ENCODE measurements at places on chromosomes 2 and 18.

DNA sequence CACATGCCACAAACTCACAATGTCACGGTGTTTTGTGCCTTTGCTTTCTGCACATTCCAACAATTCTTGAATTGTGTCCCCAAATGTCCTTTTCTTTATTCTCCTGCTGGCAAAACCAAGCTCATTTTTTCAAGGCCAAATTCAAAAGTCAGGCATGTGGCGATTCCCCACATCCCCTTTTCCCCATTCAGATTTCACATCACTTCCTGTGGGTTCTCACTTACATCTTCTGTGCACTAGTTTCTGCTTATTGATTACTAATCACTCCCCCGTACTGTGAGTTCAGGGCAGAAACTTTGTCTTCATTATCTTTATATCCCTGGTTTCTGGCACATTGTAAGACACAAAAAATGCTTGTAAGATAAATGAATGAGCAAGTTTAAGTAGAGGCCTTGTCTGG, 69.2 kb downstream of the AP1S3 start:
- no peak for DNase-seq

DNA sequence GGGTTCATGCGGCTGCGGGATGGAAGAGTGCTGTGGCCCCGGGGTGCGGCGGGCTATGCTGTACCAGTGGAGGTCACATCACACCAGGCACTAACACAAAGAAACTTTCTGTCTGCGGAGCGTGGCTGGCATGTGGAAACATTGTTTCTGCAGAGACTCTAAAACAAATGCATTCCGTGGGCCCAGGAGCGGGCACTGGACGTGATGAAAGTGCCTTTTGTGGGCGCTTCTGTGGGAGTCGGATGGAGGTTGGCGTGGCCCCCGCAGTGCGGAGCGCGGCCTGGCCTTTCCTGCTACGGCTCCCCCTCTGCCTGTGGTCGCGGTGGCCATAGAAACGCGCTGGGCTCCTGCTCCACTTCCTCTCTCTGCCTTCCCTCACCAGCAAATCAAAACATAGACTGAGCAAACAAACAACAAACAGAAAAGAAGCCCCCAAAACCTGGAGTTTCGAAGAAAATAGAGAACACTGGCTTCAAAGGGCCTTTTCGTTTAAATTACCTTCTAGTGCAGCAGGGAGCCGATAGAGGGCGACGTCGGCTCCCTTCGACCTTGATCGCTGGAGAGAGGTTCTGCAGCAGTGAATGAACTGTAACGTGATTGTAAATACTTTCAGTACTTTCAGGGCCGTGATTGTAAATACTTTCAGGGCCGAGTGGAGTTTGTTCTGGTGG, 51.4 kb downstream of the KIF5C start:
- DNase-seq = peak; percentile 47

- DNase-seq = no peak
These were observed 6.7 kb upstream of the ATG16L1 start for GRCh38 chr2:233244818-233245217.

DNA sequence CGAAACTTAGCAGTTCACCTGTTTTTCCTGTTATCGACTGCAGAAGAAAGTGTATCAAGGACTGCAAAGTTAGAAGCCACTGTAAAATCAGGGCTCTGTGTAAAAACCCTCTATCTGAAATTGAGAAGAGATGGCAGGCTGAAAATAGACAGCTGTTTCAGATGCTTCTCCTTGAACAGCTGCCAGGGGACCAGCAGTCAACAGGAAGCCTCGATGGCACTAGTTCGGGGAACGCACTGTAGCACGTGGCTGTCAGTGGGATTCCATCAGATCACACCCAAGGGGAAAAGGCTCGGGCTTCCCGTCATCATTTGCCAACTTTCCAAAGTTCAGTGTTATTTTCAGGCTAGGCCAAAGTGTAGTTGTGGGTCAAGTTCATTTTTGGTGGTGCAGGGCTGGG, 316.9 kb downstream of the TXNL1 start:
- DNase-seq = no peak

DNA sequence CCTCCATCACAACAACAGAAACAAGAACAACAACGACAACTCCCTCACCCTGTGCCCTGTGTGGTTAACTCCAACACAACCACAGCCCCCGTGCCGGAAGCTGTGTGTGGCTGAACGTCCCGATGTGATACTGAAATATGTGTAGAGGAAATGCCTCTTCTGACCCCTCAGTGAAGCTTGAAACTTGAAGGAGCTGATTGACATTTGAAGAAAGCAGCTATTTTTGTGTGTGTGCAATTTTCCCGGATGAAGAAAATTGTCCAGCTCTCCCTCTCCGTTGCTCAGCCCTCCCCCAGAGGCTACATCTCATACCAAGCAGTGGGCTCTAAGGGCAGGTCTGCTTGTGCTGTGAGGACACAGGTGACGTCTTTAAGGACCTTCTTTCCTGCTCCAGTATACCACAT, 173.8 kb downstream of the ICOS start:
- no peak for DNase-seq

- no peak for DNase-seq
These were observed 234.2 kb downstream of the TTC32 start for GRCh38 chr2:19667536-19667949.

DNA sequence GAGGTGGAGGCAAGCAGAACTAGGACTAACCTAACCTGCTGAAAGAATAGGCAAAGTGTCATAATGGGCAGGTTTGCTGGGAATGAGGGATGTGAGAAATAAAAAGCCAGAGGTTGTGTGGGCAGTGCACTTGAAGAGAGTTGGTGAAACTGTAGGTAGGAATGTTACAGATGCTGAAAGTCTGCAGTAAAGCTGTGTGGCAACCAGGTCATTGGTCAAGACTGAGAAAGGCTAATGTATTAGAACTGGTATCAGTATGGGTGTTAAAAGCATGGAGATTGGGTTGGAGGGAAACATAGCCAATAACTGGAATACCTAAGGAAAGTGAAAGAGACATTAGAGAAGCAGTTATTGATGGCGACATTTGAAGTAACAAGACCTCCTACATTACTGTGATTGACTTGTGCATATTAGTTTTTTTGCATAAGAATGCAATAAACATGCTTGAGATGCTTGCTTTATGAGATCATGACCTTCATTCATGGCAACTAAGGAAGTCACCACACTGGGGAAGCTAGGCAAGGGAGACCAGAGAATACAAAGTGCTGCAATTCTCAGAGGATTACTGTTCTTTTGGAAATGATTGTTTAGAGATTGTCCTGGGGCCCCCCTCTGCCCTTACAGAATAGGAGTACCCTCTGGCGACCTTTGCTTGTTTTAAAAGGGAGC, 11.8 kb downstream of the GULP1 start:
- DNase-seq = no peak

DNA sequence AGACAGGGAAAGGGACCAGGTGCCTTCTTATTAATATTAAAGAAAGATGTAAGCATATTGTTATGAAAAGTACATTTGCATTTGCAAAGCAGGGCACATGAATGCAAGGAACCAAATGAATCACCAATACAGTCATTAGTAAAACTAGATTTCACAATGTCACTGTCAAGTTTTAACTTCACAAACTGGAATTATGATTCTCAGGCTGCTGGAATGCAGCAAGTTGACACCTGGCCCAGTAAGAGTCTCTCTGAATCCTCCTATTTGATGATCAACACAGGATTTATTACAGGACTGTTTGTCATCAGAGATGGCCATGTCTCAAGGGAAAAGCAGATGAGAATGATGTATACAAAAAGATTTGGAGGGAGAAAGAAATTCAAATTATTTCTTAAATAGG, 72.9 kb upstream of the STK39 start:
- DNase-seq = no peak

DNA sequence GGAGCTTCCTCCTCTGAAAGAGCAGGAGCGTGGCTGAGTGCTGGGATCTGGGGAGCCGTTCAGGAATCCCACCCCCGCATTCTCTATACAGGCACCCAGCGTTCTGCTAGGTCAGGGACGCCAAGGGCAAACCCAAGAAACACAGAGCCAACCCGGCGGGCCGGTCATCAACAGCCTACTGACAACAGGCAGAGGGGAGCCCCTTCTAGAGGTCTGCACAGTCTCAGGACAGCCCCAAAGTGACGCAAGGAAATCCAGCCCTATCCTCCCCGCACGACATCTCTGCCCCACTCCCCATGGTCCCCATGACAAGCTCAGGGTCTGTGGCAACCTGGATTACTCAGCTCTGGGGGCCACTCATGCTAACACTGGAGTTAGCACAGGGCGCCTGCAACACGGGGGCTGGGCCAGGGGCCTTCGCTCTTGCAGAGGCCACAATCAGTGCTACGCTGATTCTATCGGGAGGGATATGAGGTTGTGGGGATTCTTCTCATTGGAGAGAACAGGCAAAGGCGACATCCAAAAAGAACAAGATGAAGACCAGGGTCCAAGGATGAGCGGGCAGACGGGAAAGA, 81.6 kb downstream of the PXDN start:
- no peak for DNase-seq

DNA sequence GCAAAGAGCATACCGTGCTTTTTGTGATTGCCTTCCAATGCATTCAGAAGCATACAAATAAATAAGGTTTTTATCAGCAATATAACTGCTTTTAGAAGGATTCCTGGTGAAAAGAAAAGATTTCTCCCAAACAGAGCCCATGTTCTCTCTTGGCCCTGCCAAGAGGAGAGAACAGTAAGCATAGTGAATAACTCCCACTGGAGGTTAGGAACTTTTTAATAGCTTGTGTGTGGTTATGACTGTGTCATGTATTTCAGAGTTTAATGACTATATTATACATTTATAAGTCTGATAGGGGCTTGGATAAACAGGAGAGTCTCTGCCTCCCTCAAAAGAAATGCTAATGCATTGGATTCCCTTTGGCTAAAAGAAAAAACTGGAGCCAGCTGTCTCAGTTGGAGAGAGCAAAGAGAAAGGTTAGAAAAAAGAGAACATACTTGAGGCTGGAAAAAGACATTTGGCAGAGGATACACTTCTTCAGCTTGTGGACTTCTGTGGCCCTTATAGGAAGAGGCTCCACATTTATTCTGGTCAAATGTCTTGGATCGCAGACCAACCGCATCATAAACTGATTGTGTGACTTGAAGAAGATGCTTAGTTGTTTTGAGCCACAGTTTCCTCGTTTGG, 63.0 kb upstream of the SPRED2 start:
- DNase-seq = no peak

- peak; percentile 28 for DNase-seq
These were observed 30.9 kb upstream of the REEP1 start for GRCh38 chr2:86368161-86368824.

GRCh38 chr18:6885992-6886796, 156.7 kb downstream of the ARHGAP28 start:
- peak; percentile 61 for DNase-seq

DNA sequence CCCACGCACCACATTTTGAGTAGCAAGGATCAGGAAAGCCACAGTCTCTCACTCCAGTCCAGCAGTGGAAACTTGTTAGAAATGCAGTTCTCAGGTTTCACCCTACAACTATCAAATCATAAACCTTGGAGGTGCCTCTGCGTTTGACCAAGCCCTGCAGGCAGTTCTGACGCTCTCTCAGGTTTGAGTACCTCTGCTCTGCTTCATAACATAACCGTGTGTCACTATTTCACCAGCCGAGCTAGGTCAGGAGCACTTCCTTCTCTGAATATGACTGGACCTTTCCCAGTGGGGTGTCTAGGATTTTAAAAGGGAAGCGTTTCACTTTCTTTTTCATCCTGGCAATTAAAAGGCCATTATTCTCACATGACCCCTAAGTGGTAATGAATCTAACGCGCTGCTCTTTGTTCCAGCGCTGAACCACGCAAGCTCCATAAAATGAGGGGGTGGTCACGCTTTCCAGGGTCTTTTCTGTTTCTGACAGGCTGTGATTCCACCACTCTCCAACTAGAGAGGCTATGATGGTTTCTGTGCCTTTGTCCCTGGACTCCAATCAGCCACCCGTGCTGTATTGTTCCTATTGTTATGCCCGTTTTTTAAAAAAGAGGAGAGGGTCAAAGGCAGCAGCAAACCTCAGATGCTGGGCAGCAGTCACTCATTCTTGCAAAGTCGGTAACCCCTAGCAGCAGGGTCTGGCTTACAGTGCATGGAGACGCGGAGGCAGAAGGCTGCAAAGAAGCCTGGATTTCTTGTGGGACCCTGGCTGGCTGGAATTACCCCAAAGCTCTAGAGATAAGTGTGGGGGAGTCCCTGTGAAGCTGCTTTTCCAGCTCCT, 75.2 kb upstream of the CTNNA2 start:
- no peak for DNase-seq

- DNase-seq = no peak
These were observed 104.5 kb downstream of the SNTG2 start for GRCh38 chr2:1055014-1055595.

- DNase-seq = peak; percentile 87
These were observed 118.2 kb downstream of the SPTBN1 start for GRCh38 chr2:54574107-54574859.

- DNase-seq = no peak
These were observed 64.7 kb upstream of the MGAT5 start for GRCh38 chr2:134189009-134189720.

DNA sequence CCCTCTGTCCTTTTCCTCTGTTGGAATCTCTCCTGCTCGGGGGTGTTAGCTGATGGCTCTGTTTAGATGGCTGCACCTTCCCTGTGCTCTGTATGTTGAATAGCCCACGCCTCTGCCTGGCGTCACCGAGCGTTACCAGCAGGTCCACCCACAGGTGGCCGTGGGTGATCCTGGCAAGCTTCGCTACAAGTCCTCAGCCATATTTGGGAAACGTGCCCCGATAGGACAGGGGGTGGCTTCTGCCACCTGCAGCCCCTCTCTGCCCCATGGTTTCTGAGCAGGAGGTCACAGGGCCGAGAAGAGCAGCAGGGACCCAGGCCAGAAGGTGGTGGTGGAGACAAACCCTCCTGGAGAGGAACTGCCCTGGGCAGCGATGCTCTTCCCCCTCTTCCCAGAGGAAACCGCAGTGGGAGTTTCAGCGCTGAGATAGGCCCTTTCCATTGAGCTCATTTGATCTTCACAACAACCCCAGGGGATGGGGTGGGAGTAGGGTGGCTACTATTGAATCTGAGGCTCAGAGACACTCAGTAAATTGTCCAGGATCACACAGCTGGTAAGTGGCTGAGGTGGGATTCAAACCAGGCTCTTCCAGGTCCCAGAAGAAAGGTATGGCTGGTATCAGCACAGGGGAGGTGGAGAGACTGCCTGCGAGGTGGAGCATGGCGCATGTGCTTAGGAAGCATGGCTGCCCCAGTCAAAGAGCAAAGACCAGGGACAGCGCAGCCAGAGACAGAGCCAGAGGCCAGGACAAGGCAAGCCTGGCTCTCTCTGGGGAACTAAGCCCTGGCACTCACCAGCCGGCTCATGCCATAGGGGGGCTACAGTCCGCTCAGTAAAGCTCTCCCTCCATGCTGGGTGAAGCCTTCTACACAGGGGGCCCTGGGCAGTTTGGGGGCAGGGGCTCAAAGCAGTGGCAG, 15.0 kb downstream of the NGEF start:
- no peak for DNase-seq

DNA sequence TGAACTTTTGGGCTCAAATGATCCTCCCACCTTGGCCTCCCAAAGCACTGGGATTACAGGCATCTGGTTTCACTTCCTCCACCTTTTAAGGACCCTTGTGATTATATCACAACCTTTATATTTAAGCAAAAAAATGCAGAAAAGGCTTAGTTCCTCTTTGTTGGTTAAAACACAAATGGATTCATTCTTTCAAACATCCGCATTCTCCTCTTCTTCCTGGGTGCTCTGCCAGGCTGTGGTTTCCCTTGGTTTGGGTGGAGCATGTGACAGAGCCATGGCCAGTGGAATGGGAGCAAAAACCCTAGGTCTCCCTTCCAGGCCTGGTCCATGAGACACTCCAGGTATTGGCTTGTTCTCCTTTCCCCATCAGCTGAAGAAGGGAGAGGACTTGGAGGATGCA, 9.9 kb upstream of the SLC66A3 start:
- no peak for DNase-seq

- DNase-seq = no peak
These were observed 54.3 kb downstream of the INPP5D start for GRCh38 chr2:233114421-233114861.
